ENCODE measurements at places on chromosomes 2 and 18. TPM values are rescaled to one million over a fixed set of nuclear protein-coding genes. Genes with fewer than 3 reads are reported as not detected.

ALK gene
- total RNA-seq = 5.6 TPM

NLRC4 gene
- total RNA-seq = 1.8 TPM

NEUROD1 gene
- total RNA-seq = not detected

CNTNAP5 gene
- total RNA-seq = not detected

KCNIP3 gene
- total RNA-seq = 14.4 TPM

DGUOK gene
- total RNA-seq = 42.3 TPM

GALR1 gene
- under 0.01 TPM for total RNA-seq

LCT gene
- total RNA-seq = not detected

TMEM200C gene
- 0.16 TPM for total RNA-seq

VWA3B gene
- total RNA-seq = not detected

CELF4 gene
- total RNA-seq = 1.0 TPM

REG3A gene
- not detected for total RNA-seq

KCNK3 gene
- total RNA-seq = 0.59 TPM

NETO1 gene
- total RNA-seq = 0.32 TPM

MRPL33 gene
- total RNA-seq = 88.2 TPM

QPCT gene
- total RNA-seq = 3.7 TPM

UGT1A9 gene
- total RNA-seq = not detected

GAD1 gene
- total RNA-seq = 0.48 TPM

INHA gene
- not detected for total RNA-seq

LDLRAD4 gene
- 94.3 TPM for total RNA-seq

FZD7 gene
- total RNA-seq = 41.4 TPM

GREB1L gene
- total RNA-seq = 75.7 TPM

PLEK gene
- total RNA-seq = 11.7 TPM

ALPG gene
- not detected for total RNA-seq

AFF3 gene
- 116 TPM for total RNA-seq

LYG2 gene
- not detected for total RNA-seq
